ENCODE measurements at places on chromosomes 6 and 20.

- DNase-seq, result no peak
Measured at GRCh38 chr6:6008089-6008647, 1.4 kb upstream of the NRN1 start.

DNA sequence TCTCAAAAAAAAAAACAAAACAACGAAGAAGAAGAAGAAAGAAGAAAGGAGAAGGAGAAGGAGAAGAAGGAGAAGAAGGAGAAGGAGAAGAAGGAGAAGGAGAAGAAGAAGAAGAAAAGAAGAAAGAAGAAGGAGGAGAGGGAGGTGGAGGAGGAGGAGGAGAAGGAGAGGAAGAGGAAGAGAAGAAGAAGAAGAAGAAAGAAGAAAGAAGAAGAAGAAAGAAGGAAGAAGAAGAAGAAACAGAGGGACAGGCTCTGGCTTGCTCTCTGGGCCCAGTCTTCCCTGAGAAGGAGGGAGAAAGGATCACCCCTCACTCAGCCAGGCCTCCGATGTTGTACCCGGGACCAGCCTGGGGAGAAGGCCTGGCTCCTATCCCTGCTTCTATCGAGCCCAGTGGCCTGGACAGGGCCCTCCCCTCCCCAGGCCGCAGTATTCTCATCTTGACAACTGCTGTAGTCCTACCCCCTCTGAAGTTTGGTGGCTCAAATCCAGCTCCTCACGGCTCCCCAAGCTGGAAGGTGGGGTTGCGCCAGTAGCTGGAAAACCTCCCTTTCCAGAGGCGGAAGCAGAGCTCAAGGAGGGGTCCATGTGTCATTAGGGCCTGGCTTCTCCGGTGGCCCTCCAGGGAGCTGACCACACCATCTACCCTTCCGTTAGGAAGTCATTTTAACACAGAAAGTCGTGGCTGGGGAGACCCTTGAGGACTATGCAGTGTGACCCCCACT is 18.9 kb downstream of the C6orf132 start:
- no peak for DNase-seq

GRCh38 chr6:116015561-116015960 is 45.1 kb downstream of the FRK start:
- no peak for DNase-seq

GRCh38 chr6:127053032-127053874 is 65.2 kb upstream of the RSPO3 start:
- DNase-seq, result no peak

DNA sequence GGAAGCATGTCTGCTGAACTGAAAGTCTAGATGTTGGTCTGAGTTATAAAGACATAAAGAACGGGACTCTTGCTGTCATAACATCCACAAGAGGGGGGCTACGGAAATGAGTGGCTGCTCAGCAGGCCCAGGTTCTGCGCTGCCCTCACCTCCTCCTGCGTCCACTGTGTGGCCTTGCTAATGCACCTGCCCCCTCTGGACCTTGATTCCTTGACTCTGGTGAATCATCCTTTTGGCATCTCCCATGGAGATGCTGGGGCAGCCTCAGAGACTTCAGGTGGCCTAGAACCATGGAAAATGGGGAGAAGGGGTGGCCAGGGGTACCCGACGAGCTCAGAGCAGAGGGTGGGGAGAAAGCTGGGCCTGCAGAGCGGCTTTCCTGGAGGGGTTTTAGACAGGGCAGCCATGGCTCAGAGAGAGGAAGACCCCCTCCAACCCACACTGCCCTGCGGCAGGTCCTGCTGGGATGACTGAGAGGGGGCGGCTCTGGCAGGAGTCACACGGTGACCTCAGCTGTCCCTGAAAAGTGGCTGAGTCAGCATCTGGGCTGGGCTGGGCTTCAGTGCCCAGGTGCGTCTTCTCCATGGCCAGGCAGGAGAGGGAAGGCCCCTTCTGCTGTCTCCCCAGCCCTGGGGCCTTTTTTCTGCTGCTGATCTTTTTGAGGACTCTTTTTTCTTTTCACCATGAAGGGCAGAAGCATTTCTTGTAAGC is 46.9 kb downstream of the DLGAP4 start:
- no peak for DNase-seq

GRCh38 chr20:3734111-3734843 is 1.8 kb downstream of the HSPA12B start:
- DNase-seq, result no peak

DNA sequence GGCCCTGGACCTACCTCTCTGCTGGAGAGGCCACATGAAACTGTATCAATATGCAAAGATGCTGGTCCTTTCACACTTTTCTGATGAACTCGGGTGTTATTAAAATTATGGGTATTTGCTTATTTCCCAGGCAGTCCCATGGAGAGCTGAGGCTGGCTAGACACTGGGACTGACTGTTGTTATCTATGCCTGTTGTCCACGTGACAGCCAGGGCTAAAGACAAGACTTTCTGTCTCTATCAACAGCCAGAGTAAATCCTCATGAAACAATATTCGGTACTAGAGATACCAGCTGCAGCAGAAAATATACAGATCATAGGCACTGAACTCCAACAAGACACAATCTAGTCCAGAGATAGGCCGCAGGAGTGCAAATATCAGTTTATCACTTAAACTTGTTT is 236.4 kb downstream of the FOXA2 start:
- no peak for DNase-seq

All from NCI-H1417 treated with DMSO at 0.1 percent for 48 hours (cell line).